GM23248 (cell line): ENCODE measurements at places on chromosomes 13 and 19.

DNA sequence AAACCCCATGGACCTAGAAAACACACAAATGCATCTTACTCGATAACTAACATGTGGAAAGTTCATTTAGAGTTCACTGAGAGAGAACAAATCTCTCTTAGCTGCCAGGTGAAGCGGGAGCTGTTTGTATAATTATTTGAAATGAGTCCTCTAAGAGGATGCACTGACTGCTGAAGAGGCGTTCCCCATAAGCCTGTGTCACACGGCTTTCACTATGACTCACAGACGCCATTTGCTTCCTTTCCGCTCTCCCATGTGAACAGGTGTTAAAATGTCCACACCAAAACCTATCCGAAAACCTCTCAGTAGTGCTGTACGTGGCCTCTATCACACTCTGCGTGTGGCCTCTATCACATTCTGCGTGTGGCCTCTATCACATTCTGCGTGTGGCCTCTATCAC is 101.8 kb downstream of the SOX1 start:
- no peak for DNase-seq

- DNase-seq: no peak
Measured at GRCh38 chr19:21485926-21486325, 19.5 kb upstream of the ZNF429 start.

GRCh38 chr19:40594657-40595091 is 6.5 kb upstream of the LTBP4 start:
- DNase-seq: peak; percentile 88

DNA sequence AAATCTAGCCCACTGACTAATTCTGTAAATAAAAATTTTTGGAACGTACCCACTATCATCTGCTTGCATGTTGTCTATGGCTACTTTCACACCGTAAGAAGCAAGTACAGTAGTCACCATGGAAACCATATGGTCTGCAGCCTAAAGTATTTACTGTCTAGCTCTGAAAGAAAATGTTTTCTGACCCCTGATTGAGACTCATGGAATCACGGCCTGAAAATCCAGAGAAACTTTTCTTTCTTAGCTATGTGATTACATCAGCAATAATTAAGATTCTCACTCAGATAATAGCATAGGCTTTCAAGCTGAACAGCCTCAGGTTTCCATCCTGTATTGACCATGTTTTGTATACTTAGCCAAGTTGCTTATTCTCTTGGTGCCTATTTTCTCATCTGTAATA is 264.6 kb downstream of the NHLRC3 start:
- no peak for DNase-seq

GRCh38 chr13:113351514-113352026 is 12.4 kb downstream of the GRTP1 start:
- no peak for DNase-seq

- no peak for DNase-seq
Measured at GRCh38 chr19:54616057-54616456, 14.2 kb upstream of the LILRB1 start.

- peak; percentile 63 for DNase-seq
Measured at GRCh38 chr19:13788991-13789390, 6.3 kb upstream of the ZSWIM4 start.

GRCh38 chr13:24220086-24220703 is 59.7 kb downstream of the SPATA13 start:
- DNase-seq: peak; percentile 92
